ENCODE measurements at places on chromosomes 4 and X.
A peak's percentile ranks its signal among the peaks of the same experiment; 100 is the strongest.

GRCh38 chrX:49192722-49193328 lies 6.7 kb upstream of the PRICKLE3 start:
- no peak for DNase-seq

DNA sequence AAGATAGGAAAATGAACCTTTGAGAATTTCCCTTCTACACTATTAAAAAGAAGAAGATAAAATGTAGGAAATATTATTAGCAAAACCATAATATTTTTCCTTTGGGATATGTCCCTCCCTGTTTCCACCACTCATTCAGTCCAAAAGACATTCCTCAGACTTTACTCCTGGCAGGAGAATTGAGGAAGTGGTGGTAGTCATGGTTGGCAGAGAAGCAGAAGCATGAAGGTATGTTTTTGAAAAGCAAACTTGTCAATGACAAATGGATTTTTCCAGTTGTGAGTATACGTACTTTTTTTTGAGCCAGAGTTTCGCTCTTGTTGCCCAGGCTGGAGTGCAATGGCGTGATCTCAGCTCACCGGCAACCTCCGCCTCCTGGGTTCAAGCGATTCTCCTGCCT lies 13.7 kb downstream of the STAG2 start:
- DNase-seq: no peak

DNA sequence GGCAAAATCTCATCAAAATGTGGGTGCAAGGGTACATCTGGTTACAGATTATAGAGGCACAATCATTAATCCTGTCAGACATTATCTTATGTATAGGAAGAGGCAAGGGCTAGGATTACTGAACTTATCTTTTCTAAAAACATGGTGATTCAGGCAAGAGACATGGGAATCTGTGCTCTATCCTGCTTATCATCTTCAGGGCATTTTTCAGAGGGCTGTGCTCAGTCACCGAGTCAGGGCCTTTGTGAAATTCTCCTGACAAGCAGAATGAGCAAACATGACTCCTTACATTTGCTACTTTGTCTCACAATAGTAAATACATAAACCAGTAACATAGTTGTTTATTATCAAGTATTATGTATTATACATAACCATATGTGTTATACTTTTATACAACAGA lies 84.2 kb upstream of the KCTD8 start:
- DNase-seq: no peak

DNA sequence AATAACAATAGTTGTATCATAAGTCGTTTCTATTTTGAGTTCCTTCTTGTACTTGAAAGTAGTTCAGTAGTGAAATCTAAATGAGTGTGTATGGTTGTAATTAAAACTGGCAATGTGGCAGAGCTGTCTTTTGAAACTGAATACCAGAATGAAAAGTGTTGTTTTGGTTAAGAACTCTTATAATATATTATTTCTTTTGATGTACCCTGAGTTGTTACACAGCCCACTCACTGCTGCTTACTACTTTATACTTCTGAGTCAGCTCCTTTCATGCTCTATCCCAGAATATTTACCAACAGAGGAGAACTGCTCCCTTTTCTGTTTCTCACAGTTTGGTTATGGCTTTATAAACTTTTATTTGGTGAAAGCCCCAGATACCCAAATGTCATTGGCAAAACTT lies 28.8 kb downstream of the FAM199X start:
- no peak for DNase-seq

DNA sequence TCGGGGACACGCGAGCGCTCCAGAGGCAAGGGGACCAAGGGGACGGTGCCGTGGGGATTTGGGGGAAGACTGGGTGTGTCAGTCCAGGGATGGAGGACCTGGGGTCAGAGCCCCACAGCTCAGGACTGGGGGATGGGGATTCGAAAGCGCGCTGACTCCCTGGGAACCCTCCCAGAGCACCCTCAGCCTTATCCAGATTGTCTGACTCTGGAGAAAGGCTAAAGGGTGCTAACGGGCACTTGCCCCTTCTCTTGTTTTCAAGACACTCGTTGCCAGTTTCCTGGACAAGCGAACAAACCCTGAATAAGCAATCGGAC lies 1.1 kb downstream of the DOCK11 start:
- DNase-seq: no peak

GRCh38 chr4:71202705-71203104 lies 136.1 kb upstream of the SLC4A4 start:
- DNase-seq: no peak

DNA sequence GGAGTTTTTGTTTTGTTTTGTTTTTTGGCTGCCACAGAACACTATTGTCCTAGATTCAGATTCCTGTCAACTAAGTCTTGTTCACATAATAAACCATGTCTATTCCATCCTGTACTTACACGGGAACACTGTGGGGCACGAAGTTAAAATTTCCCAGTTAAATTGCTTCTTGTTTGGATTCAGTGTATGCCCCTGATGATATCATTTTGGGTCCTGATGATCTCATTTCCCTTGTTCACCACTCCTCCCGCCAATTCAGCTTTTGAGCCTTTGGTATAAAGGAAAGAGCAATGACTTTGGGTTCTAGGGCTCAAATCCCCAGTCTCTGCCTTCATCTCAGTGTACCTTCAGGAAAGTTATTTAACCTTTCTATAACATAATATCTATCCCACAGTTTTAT lies 333.5 kb downstream of the FBXW7 start:
- DNase-seq: no peak

DNA sequence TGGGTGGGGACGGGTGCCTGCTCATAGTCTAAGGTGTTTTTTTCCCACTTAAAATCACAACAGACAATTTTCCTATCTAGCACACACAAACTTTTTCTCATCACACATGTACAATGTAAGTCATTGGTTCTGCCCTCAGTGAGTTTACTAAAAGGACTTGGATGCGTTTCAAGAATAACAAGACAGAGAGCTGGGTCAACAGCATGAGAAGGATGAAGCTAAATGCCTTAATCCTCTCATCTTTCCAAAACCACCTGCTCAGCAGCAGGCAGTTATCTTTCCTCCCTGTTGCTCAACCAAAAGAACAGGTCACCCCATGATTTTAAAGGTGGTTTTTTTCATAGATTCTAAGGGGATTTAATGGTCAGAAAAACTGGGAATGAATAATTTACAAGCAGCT lies 40.1 kb downstream of the OFD1 start:
- DNase-seq: no peak

GRCh38 chr4:146998157-146998556 lies 52.5 kb upstream of the TTC29 start:
- no peak for DNase-seq

DNA sequence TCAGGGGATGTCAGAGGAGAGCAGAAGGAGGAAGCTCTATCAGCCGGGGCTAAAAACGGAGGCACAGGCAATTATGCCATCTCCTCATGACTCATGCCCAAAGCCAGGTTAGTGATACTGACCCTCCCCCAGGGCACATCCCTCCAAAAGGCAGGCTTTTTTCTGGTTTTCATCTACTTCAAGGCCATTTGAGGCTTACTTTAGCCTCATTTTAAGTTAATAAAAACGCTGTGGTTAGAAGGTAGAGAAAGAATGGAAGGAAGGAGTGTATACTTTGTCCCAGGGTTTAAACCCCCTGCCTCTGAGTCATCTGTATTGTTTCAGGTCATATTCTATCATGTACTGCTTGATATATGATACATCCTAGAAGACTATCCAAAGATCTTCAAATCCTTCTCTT lies 89.7 kb upstream of the NDP start:
- no peak for DNase-seq

GRCh38 chr4:2934077-2934812 lies 29.0 kb downstream of the NOP14 start:
- peak; percentile 76 for DNase-seq

DNA sequence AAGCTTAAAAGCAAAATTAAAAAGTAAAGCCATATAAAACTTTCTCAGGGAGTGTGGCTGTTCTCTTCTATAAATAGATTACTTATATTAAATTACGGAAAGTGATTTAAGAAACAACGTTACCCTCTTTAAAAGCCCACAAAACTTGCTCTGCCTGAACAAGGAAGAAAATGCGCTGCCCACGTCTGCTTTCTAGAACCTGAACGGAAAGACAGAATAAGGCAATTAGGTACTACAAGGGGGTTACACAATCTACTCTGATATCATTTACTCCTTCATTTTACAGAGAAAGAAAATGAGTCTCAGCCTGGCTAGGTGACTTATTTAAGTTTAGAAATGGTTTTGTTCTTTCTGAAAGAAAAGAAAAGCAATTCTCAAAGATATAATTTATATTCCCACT lies 147.2 kb downstream of the RNF150 start:
- DNase-seq: no peak

DNA sequence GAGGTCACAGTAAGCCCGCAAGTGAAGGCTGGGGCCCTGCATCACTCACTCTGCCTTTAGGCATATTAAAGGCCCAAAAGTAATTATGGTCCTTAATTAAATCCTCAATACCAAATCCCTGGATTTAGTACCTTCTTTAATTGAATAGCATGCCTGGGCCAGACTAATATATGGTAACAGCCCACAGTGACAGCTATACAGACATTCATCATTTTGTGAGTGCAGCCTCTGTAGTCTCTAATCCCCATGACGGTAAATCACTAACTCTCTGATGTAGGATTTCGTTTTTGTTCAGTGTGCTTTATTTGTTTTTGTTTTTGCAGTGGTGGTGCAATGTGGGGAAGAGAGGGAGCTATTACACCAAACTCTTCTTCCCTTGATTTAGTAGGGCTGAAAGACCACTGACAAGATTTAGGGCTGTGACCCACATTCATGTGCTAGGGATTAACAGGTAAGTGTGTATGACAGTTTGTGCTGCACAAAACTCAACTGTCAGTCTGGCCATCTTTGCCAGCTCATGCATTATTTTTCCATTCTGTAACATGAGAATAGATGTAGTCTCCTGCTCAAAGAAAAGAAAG lies 60.6 kb upstream of the SLC39A8 start:
- DNase-seq: no peak

DNA sequence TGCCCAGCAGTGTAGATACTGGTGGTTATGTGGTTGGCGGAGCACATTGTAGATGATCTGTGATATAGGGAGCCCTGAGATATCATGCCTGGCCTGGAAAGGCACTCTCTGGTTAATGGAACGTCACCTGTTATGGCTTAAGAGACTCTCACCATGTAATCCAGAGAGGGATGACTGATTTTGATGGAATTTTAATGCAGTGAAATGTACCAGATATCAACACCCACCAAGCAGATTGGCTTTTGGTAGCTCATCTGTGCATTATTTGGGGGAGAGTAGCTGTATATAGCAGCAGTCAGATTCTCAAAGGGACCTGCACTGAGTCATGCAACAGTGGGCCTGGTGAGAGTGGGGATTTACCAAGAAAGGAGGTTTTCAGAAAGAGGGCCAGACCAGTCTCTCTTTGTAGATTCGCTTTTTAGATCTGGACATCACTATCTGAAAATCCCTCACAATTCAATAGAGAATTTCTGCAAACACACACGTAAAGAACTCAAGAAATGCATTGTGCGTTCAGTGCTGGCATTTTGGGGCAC lies 17.3 kb downstream of the TSC22D3 start:
- no peak for DNase-seq

DNA sequence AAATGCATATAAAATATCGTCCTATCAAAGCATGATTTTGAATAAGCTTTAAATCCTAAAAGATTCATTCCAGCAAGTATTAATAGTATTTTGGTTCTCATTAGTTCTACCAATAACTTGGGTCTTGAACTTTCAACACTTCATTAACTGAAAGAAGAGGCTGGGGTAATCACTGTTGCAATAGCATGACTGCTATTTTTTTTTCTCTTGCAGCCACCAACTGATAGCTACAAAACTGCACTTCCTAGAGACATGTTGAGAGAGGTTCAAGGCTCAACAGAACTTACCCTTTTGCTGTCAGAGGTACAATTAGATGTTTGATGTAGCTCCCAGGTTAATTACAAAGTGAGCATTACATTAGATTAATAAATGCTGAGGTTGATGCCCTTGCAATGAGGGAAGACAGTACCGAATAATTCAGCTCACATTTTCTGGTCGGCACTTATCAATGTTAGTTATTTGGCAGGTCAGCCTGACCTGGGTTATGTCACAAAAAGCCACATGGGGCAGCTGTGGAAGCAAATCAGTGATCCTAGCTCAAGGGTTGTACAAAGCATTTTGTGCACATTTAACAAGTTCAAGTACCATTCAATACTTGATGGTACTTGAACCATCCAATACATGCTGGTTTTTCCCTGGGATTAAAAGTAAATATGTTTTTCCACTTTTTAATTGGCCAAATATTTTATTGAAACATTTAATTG lies 29.9 kb upstream of the TET2 start:
- DNase-seq: no peak

DNA sequence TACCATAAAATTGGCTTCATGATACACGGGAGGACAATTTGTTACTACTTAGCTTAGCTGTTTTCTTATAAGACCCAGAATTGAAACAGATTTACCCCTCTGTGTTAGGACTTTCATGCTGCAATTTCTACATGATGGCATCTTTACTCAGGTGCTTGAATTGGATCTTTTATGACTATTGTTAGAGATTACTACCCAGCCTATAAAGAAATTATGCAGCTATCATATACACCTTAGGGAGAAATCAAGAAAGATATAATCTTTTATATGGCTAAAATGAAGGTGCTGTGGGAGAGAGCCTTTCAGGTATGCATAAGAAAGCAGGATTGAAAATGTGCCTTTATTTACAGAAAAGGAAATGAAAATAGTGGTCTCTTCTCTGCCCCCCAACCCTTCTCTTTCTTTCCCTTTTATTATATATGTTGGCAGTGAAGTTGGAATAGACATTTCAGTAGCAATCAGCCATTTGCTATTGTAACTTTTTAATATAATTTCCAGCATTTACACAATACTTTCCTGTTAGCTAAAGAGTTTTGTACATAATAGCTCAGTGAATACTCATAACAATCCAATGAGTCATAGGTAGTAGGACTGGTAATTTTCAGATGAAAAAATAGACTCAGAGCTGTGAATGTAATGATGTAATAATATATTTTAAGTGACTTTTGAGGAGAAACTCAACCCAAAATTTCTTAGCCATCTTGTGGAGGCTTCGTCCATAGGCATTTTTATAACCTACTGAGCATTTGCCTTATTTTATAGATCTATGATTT lies 311.8 kb downstream of the ADGRL3 start:
- no peak for DNase-seq

- no peak for DNase-seq
These were observed 654.6 kb upstream of the GALNT7 start for GRCh38 chr4:172514011-172514410.

DNA sequence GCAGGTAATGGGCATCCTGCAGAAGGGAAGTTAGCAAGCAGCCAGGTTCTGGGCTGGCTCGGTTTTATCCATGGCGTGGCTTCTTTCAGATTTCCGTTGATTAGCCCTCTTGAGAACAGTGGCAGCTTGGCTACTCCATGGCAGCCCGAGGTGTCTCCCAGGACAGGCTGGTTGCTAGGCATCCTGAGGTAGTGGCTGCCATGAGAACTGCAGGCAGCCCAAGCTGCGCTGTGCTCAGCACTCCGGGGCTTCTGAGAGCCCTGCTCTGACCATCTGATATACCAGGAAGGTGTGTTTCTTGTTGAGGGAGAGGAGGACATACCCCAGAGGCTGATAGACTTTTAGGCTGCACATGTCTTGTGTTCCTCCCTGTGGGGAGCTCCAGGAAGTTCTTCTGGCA lies 253.4 kb upstream of the CASK start:
- DNase-seq: no peak

DNA sequence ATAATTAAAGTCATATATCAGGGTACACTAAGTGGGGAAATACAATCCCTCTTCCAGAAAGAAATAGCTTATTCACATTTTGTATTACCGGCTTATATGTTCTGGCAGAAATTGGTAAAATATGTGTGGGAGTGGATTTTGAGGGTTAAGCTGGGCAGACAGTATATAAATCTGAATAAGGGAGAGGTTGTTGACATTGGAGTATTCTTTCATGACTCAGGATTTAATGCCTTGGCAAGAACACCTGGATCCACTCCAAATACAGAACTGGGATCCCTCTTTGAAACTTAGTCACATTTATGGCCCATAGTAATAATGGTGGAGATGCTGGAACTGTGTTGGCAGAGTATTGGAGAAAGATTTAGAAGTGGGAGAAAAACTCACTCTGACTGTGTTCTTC lies 54.3 kb upstream of the TET2 start:
- no peak for DNase-seq

Measured in Peyer's patch (tissue), 4 donors.